ENCODE measurements at places on chromosomes 6 and 20.
A peak's percentile ranks its signal among the peaks of the same experiment; 100 is the strongest.

DNA sequence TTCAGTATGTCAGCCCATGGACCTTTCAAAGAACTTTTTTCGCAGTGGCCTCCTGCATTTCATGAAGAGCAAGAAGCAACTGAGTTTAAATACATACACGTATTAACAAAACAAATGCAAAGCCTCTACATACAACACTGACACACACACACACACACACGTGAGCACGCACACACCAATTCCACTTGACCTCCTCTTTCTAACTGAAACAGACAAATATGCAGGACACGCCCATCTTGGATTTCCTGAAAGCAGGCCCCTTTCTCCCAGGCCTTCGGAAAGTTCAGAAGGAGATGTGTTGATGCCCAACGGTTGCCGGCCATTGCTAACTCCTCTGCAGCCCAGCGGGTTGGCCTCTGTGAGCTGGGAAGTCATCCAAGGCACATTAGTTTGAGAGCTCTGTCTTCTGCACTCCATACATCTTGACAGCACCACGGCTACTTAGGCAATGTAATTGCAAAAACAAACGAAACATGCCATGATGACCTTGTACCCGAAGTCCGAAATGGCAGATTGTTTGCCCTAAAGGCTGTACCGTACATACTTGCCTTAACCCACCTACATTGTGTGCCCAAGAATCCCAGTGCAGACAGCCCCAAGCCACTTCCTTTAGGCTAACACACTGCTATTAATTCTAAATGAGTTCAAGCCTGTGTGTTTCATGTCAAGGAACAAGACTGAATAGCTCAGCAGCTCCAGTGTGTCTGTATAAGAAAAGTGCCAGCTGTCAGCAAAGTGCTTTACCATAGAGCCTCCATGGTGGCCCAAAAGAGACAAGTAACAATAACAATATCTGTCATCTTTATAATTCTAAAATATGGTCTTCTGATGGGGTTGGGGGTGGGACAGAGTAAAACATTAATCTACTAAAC, 138.8 kb upstream of the RNF217 start:
- DNase-seq = no peak

DNA sequence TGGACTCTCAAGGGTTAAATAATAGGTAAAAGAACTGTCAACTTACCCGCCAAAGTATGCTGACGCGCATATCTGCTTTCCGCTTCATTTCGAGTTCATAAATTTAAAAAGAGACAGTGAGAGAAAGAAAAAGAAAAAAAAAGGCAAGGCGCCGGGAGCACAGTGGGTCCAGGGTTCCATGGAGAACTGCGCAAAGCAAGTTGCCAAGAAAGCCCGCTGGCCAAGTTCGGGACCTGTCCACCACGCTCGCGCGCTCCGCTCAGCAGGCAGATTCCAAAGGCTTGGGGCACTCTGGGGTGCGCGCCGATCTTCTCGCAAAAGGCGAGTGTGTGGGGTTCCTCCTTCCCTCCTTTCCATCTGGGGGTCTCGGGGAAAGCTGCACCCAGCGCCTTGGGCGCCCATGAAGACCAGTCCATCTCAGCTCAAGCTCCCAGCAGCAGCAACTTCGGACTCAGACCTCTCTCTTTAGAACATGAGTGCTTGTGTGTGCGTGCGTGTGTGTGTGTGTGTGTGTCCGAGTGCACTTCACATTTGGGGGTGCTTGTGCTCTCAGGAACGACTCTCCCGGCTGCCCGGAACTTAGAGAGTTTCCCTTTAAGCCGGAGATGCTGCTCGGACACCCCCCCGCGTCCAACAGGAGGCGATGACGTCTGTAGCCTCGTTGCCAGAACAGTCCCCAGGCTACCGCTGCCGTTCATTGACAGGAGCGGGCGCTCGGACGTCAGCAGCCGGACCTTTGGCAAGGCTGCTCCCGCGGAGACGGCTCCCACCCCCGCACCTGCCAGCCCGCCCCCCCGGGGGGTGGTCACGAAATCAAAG, 180.0 kb downstream of the TBXT start:
- DNase-seq = peak; percentile 59

DNA sequence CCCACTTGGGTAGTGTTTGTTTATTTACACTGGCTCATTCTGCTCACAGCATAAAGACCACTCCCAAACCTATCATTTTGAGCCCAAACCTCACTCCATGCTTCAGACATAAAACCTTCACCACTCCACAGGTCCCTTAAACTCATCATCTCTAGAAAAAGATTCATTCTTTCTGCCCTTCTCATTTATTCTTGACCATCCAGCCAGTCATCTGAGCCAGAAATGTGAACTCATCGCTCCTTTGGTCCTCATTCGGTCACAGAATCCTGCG, 12.4 kb downstream of the TPMT start:
- DNase-seq = no peak

GRCh38 chr6:72627539-72627938, 5.7 kb downstream of the KCNQ5 start:
- no peak for DNase-seq

DNA sequence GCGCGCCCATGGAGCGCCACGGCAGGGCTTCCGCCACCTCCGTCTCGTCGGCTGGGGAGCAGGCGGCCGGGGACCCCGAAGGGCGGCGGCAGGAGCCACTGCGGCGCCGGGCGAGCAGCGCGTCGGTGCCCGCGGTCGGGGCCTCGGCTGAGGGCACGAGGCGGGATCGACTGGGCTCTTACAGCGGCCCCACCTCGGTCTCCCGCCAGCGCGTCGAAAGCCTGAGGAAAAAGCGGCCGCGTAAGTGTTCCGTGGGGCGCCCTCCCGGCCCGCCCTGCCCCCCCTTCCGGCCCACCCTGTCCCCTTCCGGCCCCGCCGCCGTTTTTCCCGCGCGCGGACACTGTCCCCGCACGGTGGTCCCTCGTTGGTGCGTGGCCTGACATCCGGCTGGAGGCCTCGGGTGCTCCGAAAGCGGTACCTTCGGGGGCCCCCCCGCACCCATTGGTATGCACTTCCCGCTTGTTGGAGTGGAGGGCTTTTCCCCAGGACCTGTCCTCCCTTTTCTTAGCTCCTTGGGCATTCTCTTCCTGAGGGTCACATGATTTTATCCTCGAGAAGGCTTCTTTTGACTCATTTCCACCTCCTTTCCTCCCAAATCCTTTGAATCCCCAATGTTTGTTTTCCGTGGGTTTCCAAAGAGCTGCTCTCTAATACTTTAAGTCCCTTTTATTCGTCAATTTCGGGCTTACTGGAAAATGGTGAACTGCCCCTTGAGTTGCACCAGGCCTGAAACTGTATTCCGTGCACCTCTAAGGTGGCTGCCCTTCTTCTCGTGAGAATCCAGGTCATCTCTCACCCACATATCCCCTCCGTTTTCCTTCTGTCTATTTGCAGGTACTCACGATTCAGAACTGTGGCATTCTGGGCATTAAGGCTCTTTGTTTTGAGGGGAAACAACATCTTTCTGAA, 556 bp downstream of the PANK2 start:
- DNase-seq = peak; percentile 27

GRCh38 chr20:24199501-24199900, 210.9 kb upstream of the GGTLC1 start:
- no peak for DNase-seq

DNA sequence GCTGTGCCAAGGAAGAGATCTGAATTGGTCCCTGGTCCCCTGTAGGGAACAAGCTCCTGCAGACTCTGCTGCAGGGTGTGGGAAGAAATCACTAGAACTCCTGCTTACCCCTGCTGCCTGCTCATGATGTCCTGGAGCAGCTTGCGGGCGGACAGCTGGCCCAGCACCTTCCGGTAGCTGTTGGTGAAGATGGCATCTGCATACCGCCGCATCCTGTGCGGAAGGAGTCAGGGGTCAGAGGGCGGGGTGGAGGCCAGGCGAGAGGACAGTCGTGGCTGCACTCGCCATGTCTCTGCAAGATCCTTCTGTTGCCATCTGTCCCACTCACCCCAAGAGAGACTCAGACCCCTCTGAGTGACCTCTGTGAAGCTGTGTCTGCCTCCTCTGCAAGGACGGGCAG, 5.3 kb downstream of the GHRH start:
- DNase-seq = no peak

DNA sequence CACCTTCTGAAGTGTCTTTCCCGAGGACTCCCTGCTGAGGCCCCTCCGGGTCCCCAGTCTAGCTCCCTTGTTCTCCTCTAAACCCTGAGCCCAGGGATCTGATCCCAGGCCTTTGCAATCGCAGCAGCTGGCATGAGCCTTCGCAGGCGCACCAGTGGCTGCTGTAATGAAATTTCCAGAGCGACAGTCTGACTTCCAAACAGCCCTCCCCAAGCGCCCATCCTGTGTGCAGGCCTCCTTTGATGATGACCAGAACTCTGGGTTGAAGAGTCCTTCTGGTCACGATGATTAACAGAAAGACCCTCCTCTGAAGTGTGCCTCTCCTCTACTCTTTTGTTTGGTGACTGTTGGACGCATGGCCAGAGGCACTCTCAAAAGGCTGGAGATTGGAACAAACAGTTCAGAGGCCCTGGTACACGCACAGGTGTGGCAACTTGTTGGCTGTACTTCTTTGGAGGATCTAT, 89.1 kb upstream of the MPC1 start:
- DNase-seq = no peak

DNA sequence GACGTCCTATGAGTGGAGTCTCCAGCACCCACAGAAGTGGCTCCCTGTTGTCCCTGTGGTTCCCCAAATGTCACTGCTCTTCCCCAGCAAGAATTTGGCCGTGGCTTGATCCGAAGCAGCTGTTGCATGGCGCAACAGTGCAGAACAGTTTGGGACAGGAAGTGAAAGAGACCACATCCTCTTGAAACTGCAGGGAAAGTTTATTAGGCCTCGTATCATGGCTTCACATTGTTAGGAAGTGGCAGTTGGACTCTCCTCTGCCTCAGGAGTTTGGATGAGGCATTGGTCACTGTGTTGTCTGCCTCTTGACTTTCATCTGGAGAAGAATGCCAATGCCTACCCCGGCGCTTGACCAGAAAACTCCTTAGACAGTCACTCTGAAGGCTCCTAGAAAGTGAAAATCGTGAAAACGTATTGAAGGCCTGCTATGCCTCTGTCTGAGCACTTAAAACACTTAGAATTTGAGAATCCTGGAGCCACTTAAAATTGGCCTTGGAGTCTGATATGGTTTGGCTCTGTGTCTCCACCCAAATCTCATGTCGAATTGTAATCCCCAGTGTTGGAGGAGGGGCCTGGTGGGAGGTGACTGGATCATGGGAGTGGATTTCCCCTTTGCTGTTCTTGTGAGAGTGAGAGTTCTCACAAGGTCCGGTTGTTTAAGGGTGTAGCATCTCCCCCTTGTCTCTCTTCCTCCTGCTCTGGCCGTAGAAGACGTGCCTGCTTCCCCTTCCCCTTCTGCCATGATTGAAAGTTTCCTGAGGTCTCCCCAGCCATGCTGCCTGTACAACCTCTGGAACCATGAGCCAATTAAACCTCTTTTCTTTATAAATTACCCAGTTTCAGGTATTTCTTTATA, 334.9 kb upstream of the JARID2 start:
- no peak for DNase-seq

DNA sequence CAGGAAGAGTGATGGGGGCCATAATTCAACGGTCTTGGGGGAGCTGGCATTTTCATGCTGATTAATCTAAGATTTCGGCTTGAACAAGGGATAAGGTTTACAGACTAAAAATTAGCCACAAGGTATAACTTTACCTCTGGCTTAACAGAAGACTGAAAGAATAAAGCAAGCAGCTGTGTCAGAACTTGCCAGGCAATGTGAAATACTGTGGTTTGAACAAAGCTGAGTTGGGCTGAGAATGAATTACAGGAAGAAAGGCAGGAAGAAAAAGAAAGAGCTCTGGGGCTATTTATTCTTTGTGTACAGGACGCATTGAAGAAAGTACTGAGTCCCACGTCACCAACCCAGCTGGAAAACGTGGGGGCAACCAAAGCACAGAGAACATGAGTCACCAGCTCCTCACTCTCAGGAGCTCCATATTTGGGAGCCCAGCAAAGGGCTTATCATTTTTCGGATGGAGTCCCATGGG, 121.5 kb upstream of the NEDD9 start:
- DNase-seq = no peak

DNA sequence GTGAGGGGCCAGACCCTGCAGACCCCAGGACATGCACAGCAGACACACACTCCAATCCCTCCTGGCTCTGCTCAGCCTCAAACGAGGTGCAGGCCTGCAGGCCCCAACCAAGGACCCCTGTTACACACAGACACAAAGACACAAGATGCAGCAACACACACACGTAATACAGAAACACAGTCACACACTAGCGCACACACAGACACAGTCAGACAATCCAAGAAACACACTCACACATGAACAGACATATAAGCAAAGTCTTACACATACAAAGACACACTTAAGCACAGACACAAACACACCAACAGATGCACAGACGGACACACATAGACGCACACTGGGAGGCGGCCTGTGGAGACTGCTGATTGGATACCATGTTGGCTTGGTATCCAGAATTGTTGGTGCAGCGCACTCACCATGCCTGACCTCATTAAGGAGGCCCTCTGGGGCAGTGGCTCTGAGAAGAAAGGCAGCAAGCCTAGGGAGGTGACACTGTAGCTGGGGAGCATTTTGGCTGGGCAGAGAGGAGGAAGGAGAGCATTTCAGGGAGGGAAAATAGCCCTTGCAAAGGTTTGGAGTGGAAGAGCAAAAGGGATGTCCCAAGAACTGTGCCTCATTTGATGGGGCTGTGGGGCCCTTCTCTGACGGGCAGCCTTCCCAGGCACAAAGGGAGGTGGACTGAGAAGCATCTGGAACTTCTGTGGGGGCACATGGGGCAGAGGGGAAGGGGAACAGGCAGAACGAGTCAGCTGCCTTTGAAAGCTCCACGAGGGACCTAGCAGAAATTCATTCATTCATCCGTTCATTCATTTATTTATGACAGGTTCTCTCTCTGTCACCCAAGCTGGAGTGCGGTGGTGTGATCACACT, 1.4 kb upstream of the HSPA12B start:
- no peak for DNase-seq

- DNase-seq = no peak
These were observed 252.9 kb upstream of the KCNG1 start for GRCh38 chr20:51275826-51276225.

- DNase-seq = no peak
These were observed 2.2 kb downstream of the ADGRF4 start for GRCh38 chr6:47700596-47700995.

DNA sequence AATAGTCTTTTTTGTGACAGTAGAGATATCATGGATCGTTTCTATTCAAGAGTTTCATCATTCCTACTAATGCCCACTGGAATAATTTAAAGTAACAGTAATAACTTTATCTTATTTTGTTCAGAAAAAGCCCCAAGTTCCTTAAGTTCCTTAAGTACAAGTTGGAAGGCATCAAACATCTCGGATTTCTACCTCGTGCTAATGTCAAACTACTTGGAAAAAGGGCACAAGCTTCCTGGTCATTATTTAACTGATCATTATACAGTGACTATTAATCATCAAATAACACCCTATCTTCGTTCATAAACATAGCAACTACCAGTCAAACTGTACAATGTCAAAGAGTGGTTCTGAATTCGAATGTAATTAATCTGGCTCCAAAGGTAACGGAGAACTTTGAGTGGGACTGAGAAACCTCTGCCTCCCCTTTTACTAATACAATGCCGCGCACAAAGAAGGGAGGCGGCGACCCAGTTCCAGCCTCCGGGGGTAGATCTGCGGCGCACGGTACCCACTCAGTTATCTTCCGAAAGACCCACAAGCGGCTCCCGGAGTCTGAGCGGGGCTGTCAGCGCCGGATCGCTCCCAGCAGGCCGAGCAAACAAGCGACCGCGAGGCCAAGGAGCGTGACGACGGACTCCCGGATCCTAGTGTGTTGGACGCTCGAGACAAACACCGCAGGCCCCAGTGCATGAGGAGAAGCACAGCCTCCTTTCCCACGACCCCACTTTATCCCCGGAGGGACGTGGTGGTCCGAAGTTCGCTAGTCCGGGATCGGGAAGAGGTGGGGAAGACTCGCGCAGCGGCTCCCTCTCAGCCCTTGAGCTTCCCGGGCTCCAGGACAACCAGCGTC, 716 bp downstream of the SHPRH start:
- DNase-seq = no peak

GRCh38 chr6:147418523-147418922, 90.0 kb upstream of the SAMD5 start:
- no peak for DNase-seq
